Peyer's patch (tissue), 4 donors: ENCODE measurements at places on chromosomes 7 and 10. TPM values are rescaled to one million over a fixed set of nuclear protein-coding genes. Genes with fewer than 3 reads are reported as not detected.

DNA sequence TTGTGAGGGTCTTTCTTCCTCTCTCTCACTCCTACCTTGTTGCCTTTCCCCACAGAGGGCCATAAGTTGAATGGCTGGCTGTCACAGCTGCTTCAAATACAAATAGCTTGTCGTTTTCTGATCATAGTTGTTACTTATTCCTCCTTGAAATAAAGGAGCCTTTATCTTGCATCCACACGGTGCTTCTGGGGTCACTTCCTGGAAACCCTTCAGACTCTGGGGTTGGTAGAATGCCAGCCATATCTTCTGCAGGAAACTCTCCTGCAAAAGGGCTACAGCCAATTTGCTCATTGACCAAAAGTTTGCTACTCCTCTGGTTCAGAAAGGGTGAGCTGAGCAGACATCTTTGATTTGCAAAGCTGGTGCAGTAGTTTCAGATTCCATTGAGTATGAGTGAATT lies 70.4 kb downstream of the FAM185A start:
- no peak for DNase-seq

GRCh38 chr7:41731493-41732435 lies 28.9 kb upstream of the INHBA start:
- DNase-seq, result no peak

DNA sequence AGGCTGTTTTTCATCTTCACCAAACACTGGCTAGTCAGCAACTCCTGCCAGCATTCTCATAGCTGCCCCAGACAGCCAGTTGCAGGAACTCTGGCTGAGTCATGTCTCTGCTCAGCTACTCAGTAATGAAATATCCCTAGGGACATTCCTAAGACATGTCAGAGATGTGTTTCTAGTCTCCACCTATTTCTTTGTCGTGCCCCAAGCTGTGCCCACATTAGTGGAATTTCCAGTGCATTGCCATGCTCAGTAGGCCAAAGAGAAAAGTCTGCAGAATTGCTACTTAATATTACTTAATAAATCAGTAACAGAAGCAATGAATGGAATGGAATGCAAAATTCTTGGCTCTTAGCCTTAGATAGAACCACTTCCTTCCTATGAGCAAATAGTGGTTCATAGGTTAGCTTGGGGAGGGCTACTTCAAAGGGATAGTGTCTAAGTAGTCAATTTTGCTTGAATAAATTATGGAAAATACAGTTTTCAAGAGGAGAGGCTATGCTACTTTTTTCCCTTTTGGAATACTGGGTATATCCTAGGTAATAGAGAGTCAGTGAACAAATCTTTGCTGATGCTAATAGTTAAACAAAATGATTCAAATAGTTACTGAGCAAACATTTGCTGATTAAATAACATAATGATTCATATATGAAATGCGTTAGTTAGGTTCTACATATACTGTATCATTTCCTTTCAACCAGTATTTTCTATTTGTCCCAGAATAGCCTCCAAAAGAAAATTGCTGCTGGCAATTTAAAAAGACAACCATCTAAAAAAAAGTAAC lies 23.6 kb upstream of the SEMA3C start:
- DNase-seq, result no peak

DNA sequence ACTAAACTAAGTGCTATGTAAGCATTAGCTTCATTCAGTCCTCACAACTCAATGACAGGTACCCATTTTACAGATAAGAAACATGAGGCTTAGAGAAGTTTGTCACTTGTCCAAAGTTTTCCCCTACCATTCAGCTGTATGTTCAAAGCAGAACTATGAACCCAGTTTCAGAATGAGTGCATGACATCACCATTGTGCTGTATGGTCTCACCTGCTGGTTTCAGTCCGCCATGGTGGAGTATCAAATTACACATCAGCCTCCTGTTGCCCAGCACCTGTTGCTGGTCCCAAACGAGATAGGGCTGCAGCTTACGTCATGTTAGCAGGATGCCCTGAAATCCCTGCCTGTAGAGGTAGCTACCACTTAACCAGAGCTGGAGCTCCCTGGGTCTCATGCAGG lies 95.0 kb downstream of the DYNC1I1 start:
- no peak for DNase-seq

- peak; percentile 73 for DNase-seq
Observed at GRCh38 chr7:92836489-92836999, at the start of gene CDK6. TSS of gene CDK6 (minus strand) at chr7:92836573. CDS start at chr7:92833323, 3,250 bp downstream.

- no peak for DNase-seq
Observed at GRCh38 chr10:2772816-2773631, 294.3 kb upstream of the PFKP start.

GRCh38 chr7:94697035-94697974 lies 41.4 kb upstream of the SGCE start:
- DNase-seq, result no peak

GRCh38 chr7:35816514-35816913 lies 15.7 kb downstream of the SEPTIN7 start:
- DNase-seq, result no peak

GRCh38 chr7:38535073-38535472 lies 96.1 kb downstream of the AMPH start:
- no peak for DNase-seq

DNA sequence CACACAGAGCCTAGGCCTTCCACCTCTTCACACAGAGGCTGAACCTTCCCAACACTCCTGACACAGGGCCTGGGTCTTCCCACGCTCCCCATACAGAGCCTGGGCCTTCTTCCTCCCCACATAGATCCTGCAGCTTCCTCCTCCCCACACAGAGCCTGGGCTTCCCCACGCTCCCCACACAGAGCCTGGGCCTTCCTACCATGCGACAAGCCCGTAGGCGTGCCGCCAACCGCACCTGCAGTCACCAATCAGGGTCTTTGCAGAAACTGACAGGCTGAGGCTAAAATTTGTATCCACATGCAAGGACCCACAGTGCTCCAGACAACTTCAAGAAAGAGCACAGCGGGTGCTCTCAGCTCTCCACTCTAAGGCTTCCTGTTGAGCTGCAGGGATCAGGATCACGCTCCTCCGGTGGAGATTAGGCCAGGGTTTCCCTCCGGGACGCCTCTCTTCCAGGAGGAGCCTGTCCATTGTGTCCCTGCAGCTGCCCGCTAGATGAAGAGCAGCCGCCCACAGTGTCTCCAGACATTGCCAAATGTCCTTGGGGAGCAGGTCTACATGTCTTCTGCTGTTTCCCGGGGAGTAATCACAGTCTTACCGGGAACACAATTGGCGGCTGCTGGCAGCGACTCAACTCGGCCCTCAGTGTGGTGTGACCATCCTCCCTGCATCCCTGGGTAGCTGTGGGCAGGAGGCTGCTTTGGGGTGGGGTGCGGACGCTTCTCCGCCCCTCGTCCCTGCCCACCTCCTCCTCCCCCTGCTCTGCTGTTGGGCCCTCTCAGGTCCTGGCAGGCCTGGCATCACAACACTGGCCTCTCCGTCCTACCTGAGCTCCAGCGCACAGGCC lies 9.7 kb downstream of the CFAP46 start:
- no peak for DNase-seq

GRCh38 chr7:102890292-102890970 lies 22.4 kb upstream of the LRRC17 start:
- DNase-seq, result no peak

DNA sequence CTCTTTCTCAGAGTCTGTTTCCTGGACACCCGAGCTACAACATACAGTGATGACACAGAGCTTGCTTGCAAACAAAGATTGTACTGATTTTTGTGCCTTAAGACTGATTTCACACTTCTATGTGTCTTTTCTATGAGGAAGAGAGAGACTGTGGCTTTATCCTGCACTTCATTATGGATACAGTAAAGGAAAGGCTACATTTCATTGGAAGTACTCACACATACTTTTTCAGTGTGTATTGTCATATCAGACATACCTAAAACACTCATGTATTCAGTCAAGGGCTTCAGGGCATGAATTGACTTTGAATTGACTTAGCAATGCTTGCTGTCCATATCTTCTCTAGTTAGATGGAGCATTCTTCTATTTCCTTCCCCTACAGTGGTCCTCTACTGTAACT lies 135.5 kb upstream of the IMMP2L start:
- DNase-seq, result no peak

The C10orf143 gene
- not detected for total RNA-seq

The ALOX5 gene
- 27.7 TPM for total RNA-seq

The ACTL6B gene
- not detected for total RNA-seq

The VKORC1L1 gene
- 10.0 TPM for total RNA-seq

The BLVRA gene
- 38.8 TPM for total RNA-seq

The C10orf62 gene
- not detected for total RNA-seq
